ENCODE measurements at places on chromosomes 11 and 22. TPM values are rescaled to one million over a fixed set of nuclear protein-coding genes. Genes with fewer than 3 reads are reported as not detected.

The HOATZ gene
- total RNA-seq: not detected

DNA sequence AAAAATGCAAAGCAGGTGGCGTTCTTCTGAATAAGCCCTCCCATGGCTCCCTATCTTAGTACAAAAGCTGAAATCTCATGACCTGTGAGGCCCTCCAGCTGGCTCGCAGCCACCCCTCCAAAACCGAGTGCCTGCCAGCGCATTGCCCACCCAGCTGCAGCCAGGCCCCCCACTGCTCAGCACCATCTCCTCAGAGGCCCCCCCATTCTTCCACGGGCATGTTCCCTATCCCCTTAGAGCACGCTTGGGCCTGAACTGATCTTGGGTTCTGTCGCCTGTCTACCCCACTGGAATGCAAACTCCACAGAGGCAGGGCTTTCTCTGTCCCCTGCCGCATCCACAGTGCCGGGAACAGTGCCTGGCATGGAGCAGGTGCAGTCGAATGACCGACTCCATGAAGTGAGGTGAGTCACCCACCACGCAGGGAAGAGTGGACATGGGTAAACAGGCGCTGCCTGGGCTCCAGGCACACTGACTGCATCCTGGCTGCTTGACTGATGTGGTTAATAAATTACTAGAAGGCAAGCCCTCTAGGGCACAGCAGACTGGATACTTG, 11.3 kb upstream of the EFCAB6 start:
- H3K4me3 ChIP-seq: no peak overlapping the region
- no peak overlapping the region for H3K27ac ChIP-seq
- no peaks in the 10 kb centered on the region for H3K27me3 ChIP-seq
- DNase-seq: no peak
- H3K36me3 ChIP-seq: no peaks in the 10 kb centered on the region

DNA sequence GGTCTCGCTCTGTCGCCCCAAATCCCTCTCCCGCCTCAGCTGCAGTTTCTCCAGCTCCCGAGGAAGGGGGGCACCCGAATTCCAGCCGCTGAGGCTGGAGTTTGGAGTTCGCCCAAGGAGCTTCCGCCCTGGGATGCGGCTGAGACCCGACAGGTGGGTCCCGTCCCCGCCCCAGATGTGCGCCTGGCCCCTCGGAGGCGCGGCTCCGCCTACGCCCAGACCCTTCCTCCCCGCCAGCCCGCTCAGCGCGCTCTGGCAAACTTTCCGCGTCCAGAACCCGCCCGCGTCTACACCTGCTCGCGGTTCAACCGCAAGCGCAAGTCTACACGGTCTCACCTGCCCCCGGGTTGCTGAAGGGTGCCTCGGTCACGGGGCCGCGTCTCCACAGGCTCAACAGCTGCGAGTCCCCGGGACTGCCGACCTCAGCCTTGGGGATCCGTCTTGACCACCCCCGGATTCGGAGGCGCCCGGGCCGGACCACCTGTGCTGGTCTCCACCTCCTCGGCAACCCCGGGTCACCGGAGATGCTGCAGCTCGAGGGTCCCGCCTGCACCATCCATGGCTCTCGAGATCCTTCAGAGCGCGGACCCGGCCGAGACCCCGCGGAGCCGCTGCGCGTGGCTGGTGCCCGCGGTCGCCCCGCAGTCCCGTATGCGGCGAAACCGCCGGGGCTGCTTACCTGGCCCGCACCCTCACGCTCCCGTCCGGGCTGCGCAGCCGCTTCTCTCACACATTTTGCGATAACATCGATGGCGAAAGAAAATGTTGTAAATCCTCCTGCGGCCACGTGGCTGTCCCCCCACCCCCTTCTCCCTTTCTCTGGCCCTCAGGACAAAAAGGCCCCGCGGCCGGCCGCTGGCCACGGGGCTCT, 63.6 kb downstream of the NFAM1 start:
- no peaks in the 10 kb centered on the region for H3K27me3 ChIP-seq
- peak overlapping the region; percentile 66 for H3K4me3 ChIP-seq
- DNase-seq: peak; percentile 25
- H3K36me3 ChIP-seq: no peaks in the 10 kb centered on the region

DNA sequence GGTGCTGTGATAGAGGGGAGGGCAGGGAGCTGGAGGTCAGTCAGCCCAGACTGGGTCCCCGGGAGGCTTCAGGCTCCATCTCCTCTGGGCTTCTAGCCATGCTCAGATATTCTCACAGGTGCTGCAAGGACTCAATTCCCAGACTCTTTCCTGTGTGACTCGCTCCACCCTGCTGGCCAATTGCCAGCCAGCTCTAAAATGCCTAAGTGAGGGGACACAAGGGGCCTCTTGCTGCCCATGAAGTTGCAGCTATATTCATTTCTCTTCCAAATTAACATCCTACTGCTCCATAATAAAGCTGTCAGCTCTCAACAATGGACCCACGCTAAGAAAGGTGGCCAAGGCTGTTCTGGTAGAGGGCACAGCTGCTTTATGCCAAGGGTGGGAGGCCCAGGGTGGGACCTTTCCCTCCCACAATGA, 101.5 kb downstream of the PLEKHA7 start:
- no peaks in the 10 kb centered on the region for H3K36me3 ChIP-seq
- no peak for DNase-seq
- H3K27ac ChIP-seq: no peak overlapping the region
- H3K4me1 ChIP-seq: no peaks in the 10 kb centered on the region
- no peaks in the 10 kb centered on the region for H3K27me3 ChIP-seq
- H3K4me3 ChIP-seq: no peak overlapping the region

DNA sequence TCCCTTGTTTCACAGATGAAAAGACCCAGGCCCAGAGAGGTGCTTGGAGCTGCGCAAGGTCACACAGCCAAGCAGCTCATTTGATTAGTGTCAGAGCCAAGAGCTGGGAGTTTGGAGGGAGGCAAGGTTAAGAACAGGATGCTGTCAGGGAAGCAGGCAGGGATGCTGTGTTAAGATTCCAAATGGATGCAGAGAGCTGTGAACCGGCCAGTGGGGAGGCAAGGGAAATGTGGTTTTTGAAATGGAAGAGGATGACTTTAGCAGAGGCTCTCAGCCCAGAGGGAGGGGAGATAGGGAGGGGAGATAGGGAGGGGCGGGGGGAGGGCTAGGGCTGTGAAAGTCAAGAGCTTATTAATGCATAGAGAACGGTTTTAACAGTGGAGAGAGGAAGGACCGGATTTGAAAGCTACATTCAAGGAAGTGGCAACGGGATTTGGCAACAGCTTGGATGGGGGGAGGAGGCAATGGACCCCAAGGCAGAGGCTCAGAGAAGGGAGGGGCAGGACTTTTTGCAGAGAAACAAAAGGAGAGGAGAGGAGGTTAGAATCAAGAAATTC, 13.0 kb downstream of the RTN4RL2 start:
- no peaks in the 10 kb centered on the region for H3K27me3 ChIP-seq
- no peaks in the 10 kb centered on the region for H3K36me3 ChIP-seq
- no peak overlapping the region for H3K27ac ChIP-seq
- peaks cover 10% of the 10 kb centered on the region for H3K4me1 ChIP-seq
- DNase-seq: no peak

- H3K4me3 ChIP-seq: no peak overlapping the region
- no peaks in the 10 kb centered on the region for H3K27me3 ChIP-seq
- no peak overlapping the region for H3K27ac ChIP-seq
- no peaks in the 10 kb centered on the region for H3K36me3 ChIP-seq
- H3K4me1 ChIP-seq: no peaks in the 10 kb centered on the region
Measured at GRCh38 chr11:10155793-10156490, 138.1 kb downstream of the SBF2 start.

DNA sequence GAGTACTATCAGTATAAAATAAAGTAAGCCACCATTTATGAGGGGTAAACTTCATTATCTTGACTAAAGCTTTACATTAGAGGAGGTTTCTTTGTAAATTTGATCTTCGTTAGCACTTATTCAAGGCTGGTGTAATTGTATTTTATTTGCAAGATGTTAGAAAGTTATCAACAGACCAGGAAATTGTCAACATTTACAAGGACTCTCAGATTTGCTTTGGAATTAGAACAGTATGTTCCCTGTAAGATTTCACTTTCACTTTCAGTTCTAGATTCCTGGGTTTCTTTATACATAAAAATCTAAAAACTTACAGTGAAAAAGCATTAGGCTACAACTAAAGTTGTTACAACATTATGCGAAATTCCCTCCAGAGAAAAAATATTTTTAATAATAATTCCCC, 4.6 kb upstream of the BIRC3 start:
- no peak for DNase-seq
- H3K4me1 ChIP-seq: peaks cover 55% of the 10 kb centered on the region
- no peaks in the 10 kb centered on the region for H3K36me3 ChIP-seq
- H3K27ac ChIP-seq: peak overlapping the region; percentile 56

The JAML gene
- total RNA-seq: 91.7 TPM

DNA sequence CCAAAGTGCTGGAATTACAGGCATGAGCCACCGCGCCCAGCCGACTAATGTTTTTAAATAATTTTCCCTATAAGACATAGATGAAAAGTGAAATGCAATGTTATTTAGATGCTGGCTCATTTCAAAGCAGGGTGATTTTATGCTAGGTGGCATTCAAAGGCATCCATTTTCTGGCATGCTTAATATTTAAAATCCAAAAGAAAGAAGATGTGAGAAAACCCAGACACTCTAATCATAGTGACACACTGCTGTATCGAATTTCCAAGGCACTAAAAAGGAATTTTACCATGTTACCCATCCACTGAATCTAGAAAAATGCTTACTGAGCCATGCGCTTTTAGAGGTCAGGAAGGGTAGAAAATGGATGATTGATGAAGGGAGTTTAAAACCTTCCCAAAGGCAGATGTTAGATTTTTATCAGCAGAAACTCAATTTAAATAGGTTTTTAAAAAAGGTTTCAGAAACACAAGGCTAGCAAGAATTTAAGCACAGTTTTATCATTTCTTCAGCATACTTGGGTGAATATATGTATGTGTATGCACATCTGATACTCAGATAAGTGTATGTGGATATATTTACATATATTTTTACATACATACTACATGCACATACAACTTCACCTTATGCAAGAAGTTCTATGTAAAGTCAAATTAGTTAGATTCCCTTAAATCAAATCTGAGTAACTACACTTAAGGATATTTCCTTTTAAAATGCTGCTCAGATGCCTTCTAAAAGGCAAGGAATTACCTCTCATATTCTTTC, 24.1 kb upstream of the CCDC89 start:
- DNase-seq: no peak
- no peaks in the 10 kb centered on the region for H3K27me3 ChIP-seq
- H3K36me3 ChIP-seq: no peaks in the 10 kb centered on the region
- no peak overlapping the region for H3K4me3 ChIP-seq
- H3K27ac ChIP-seq: no peak overlapping the region

The MS4A12 gene
- not detected for total RNA-seq

The DESI1 gene
- 26.3 TPM for total RNA-seq

DNA sequence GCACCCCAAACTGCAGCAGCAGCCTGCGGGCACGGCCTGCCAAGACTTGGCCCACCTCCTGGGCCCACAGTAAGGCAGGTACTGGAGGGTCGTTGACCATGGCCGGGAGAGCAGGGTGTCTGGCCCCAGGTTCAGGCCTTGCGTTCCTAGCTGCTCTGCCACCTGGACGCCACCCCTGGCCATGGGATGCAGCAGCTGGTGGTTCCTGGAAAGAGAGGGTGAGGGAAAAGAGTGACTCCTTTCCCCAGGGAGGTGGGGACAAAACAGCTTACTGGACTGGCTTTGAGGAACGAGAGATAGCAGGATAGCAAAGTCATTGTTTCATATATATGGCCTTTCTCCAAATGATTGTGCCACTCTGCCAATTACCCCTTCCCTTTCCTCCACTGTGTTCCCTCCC, 1.8 kb downstream of the BSCL2 start:
- peak overlapping the region; percentile 73 for H3K27ac ChIP-seq
- no peak for DNase-seq
- H3K4me1 ChIP-seq: peaks cover 38% of the 10 kb centered on the region
- H3K4me3 ChIP-seq: peak overlapping the region; percentile 74

GRCh38 chr11:124633355-124633754, 10.7 kb downstream of the TBRG1 start:
- H3K27me3 ChIP-seq: no peaks in the 10 kb centered on the region
- H3K4me1 ChIP-seq: no peaks in the 10 kb centered on the region
- no peak overlapping the region for H3K27ac ChIP-seq
- no peak overlapping the region for H3K4me3 ChIP-seq

The CCND1 gene
- 3.8 TPM for total RNA-seq

GRCh38 chr22:36088292-36088691, 59.7 kb upstream of the RBFOX2 start:
- no peaks in the 10 kb centered on the region for H3K27me3 ChIP-seq
- no peaks in the 10 kb centered on the region for H3K4me1 ChIP-seq
- no peak overlapping the region for H3K4me3 ChIP-seq
- H3K36me3 ChIP-seq: no peaks in the 10 kb centered on the region
- no peak for DNase-seq
- no peak overlapping the region for H3K27ac ChIP-seq

GRCh38 chr11:117045196-117045595, 53.0 kb downstream of the SIK3 start:
- H3K27me3 ChIP-seq: no peaks in the 10 kb centered on the region
- H3K4me1 ChIP-seq: peaks cover 4% of the 10 kb centered on the region
- DNase-seq: no peak
- H3K36me3 ChIP-seq: no peaks in the 10 kb centered on the region
- no peak overlapping the region for H3K27ac ChIP-seq

DNA sequence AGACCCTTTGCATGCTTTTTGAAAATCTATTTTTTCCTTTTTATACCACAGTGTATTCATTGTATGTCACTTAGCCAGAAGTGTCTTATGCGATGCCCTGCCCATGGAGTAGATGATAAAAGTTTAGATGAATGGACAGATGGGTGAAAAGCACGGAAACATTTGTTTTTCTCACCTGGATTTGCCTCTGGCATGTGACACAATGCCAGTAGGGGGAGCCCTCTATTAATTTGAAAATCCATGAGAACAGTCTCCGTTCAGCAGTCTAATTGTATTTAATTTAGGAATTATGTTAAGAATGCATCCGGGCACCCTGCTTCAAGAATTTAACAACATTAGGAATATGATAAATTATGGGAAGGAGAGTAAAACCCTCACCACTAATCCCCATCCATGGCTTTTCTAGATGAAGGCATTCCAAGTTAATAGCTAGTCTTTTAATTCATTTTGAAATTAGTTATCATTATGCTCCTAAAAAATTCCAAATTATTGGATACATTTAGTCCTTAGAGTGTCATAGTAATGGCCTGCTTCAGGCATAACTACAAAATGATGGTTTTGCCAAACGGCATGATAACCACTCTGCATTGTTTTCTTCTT, 55.3 kb upstream of the ALKBH3 start:
- no peak for DNase-seq
- no peaks in the 10 kb centered on the region for H3K4me1 ChIP-seq
- H3K27ac ChIP-seq: no peak overlapping the region
- H3K4me3 ChIP-seq: no peak overlapping the region
- no peaks in the 10 kb centered on the region for H3K27me3 ChIP-seq

GRCh38 chr11:110529043-110529442, 99.3 kb downstream of the FDX1 start:
- no peak overlapping the region for H3K4me3 ChIP-seq
- H3K27ac ChIP-seq: no peak overlapping the region
- no peak for DNase-seq
- H3K4me1 ChIP-seq: peaks cover 32% of the 10 kb centered on the region

GRCh38 chr11:117830072-117830471, 5.5 kb upstream of the FXYD2 start:
- H3K4me3 ChIP-seq: no peak overlapping the region
- DNase-seq: no peak
- no peaks in the 10 kb centered on the region for H3K27me3 ChIP-seq
- H3K4me1 ChIP-seq: peaks cover 38% of the 10 kb centered on the region
- no peak overlapping the region for H3K27ac ChIP-seq

- no peak for DNase-seq
- no peaks in the 10 kb centered on the region for H3K27me3 ChIP-seq
- peaks cover 8% of the 10 kb centered on the region for H3K4me1 ChIP-seq
- no peak overlapping the region for H3K27ac ChIP-seq
Measured at GRCh38 chr22:31103899-31104694, 3.3 kb downstream of the SELENOM start.

The SERPING1 gene
- not detected for total RNA-seq
